ENCODE measurements at places on chromosomes 7 and 10. TPM values are rescaled to one million over a fixed set of nuclear protein-coding genes. Genes with fewer than 3 reads are reported as not detected.

GRCh38 chr10:97089209-97089870 lies 96.4 kb downstream of the SLIT1 start:
- DNase-seq = no peak

KCNH2 gene
- 2.3 TPM for total RNA-seq

TUBB8 gene
- 0.05 TPM for total RNA-seq

DNA sequence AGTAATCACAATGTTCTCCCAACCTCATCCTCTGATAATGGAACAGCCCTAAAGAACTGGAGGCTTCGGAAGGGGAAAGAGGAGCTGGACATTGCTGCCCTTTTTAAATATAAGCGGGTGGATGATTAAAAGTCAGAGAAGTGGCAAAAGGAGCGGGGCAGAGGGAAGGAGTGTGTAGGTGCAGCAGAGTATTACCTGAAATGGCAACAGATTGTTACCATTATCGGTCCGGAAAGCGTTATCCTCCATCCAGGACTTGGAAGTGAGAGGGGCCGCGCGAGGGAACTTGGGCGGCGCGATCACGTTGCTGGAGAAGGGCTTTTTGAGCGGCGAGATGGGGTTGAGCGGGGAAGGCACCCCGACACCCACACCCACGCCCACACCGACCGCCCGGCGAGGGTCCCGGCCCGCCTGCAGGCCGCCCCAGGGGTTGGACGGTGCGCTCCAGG lies 51.7 kb downstream of the CPEB3 start:
- no peak for DNase-seq

GRCh38 chr10:15092855-15093408 lies 4.2 kb upstream of the RPP38 start:
- no peak for DNase-seq

DNA sequence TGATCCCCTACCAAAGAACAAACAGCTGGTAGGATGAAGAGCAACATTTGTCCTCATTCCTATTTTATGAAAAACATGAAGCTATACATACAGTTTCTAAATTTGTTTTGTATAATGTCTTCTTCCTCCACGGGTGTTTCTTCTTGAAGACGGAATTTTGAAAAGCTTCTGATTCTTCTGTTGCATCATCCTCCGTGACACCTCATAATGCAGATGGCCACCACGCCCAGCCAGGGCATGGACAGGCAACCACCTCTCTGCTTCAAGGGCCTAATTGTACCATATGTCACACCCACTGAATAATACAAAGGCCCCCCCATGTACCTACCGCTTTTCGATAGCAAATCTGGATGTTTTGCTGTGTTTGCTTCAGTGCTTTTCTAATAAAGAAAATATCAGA lies at the start of gene SUN3:
Gene SUN3, minus strand, starts transcription at position 170 of the 400 bp plus-strand sequence. Its CDS starts 169 bp downstream, at position 1.
- no peak for DNase-seq

DNA sequence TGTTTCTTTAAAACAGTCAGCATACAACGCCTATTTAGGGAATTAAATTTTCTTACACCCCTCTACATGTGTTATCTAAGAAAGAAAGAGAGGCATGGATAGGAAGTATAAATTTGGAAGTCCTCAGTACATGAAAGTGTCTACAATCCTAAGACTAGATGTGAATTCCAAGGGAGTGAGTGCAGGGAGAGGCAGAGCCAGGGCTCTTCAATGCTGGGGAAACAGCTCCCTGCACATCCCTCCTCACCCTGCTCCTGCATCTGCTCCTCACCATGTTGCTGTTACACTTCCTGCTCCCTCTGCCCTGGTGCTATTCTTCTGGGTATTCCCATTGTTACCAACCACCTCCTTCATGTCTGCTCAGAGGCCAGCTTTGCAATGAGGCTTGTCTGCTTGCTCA lies 229.1 kb upstream of the AKR1E2 start:
- no peak for DNase-seq

PDZD7 gene
- 0.19 TPM for total RNA-seq

ACTL6B gene
- 0.05 TPM for total RNA-seq

DNA sequence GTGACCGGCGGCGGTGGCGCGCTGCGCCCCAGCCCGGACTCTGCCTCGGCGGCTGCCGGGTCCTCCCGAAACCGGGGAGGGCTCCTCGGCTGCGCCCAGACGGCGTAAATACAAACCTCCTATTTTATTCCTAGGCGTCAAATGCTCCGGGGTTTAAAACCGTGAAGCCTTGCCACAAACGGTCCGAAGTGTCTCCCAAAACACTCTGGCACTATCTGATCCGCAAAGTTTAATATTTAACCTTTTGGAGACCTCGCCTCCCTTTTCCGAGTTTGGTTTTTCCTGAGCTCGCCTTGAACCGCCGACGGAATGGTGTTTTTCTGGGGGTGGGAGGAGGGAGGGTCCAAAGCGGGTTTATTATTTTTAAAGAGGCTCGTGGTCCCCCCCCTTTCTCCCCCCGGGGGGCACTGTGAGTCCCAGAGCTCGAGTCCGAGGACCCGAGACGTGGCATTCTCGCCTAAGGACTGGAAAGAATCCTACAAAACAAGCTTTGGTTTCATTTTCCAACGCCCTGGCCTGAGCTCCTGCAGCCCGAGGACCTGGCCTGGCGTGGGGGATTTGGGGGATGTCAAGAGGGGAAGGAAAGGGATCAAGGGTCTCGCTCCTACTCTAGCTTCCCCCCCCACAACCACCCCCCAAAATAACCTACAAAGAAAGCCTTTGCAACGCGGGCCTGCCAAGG lies 1.8 kb downstream of the TNRC18 start:
- DNase-seq = no peak

DNA sequence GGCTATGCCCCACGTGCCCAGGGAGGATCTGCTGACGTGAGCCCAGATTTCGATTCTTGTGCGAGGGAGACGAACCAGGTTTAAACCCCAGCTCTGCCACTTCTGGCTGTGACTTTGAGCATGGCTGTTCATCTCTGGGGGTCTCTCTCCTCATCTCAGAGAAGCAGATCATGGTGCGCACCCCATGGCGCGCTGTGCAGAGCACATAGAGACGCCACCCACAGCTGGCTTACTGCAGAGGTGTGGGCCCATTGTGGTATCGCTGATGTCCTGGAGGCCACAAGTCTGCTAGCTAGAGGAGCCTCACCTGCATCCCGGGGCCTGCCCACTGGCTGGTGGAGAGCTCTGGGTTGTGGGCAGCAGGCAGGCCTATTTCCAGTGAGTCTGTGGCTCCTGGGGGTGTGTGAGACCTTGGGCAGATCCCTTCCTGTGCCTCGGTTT lies 140.5 kb downstream of the LHPP start:
- no peak for DNase-seq

TUBAL3 gene
- 1.3 TPM for total RNA-seq

NCF1 gene
- 5.7 TPM for total RNA-seq
